Iris pigment epithelial cell (primary cell): ENCODE measurements at places on chromosomes 4 and X.
A peak's percentile ranks its signal among the peaks of the same experiment; 100 is the strongest.

DNA sequence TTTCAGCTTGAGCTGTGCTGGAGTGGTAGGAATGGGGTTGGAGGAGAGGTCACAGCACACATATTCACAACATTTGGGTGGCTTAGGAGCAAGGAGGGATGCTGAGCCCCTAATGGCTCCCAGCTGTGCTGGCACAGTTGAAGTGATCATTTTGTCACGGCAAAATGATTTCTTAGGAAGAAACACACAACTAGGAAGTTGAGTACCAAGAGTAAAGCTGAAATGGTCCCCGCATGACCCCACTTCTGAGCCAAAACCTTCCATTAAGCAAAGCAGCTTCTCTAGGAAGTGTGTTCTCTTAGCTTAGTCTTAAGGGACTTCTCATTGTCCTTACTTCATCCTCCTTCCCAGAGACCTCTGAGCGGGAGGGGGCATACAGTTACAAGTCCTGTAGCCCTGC, 12.6 kb downstream of the CAPN6 start:
- DNase-seq: no peak

DNA sequence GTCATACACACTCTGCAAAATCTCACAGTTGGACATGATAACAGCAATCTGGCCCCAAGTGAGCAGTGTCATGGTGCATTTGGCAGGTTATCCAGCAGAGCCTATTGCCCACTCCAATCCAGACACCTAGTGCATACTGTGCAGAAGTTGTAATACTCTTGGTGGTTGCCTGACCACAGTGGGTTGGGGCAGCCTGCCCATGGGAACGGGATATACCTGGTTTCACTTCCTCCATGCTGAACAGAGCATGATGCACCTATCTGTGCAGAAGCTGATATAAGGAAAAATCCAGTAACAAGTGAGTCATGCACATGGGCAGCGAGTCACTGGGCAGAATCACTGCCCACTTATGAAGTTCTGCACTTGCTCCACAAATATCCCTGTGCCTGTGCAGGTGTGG, 105.3 kb upstream of the IGSF1 start:
- DNase-seq: no peak

GRCh38 chrX:73448379-73448778, 1.5 kb downstream of the CDX4 start:
- no peak for DNase-seq

DNA sequence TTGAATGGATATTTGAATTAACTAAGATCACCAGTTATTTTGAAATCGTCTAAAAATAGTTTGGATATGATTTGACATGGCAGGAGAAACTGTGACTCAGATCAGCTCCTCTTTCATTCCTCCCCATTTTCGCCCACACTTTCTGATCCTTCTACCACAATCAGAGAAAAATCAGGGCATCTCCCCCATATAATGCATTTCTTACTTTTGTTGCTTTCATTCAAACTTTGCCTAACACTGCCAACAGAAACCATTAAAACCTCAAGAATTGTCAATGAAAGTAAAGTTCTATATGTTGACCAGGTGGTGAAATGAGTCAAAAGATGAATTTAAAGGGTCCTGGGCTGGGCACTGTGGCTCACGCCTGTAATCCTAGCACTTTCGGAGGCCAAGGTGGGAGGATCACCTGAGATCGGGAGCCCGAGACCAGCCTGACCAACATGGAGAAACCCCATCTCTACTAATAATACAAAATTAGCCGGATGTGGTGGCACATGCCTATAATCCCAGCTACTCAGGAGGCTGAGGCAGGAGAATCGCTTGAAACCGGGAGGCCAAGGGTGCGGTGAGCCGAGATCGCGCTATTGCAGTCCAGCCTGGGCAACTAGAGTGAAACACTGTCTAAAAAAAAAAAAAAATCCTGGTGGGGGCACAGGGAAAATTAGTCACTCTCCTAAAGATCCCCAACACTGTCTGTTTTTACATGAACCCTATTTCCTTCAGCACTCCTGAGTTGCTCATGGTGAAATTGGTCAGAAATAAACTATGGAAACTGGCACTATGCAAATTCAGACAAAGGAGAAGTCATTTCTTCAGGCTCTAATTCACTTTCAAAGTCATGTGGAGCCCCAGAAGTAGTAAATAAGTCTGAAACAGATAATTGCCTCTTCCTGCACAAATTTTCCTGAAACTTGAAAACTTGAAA, 122.8 kb upstream of the NOCT start:
- peak; percentile 57 for DNase-seq

DNA sequence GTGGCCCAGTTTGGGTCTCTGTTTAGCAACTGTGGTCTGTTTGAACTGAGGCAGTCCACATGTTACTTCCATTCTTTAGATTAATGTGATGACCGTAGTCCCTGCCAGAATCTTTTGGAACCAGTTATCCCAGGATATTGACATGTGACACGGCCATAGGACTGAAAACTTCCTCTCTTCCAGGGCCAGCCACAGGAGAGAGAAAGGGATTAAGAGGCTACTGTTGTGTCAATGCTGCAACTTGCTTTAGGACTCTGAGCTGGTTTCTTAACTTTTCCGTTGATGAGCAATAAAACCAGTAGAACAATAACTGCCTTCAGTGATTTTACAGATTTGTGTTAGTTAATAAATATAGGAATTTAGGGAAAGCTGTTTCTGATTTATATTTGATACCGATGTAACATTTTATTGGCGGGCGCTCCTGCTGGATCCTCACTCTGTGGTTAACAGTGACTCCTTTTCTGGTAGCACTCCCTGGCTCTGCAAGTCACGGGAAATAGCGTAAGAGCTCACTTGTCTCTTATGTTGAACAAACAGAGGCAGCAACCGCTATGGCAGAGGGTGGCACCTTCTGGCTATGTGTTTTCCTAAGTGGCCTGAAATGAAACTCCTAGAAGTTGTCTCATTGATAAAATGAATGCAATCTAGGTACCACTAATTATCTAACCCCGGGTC, 2.5 kb downstream of the TENM3 start:
- peak; percentile 36 for DNase-seq

DNA sequence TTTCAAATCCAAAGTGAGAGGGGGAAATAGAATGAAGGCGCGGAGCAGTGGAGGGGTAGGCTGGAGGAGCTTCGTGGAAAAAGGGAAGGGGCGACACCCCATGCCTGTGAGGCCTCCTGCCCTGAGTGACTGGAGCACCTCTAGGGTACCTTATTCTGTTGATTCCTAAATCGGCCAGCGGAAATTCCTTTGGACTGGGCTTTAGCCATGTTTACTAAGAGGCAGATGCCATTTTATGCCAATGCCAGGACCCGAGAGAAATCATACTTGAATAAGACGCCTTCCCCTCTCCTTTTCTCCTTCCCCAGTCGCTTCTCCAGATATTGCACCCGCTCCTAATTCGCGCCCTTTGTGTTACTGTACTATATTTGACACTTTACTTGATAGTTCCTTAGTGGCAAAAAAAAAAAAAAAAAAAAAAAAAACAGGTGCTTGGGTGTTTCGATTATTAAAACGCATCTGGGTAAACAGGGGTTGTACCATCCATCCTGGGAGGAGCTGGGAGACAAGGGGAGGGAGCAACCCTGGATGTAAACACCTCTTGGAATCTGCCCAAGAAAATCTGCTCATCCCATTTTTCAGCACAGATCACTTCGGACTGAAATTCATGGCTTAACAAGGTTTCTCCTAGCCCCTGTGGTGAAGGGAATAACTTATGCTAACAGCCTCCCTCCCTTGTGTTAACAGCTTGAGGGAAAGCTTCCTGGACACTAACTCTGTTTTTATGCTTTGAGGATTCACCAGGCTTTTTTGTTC, 1.5 kb downstream of the BMP3 start:
- no peak for DNase-seq

DNA sequence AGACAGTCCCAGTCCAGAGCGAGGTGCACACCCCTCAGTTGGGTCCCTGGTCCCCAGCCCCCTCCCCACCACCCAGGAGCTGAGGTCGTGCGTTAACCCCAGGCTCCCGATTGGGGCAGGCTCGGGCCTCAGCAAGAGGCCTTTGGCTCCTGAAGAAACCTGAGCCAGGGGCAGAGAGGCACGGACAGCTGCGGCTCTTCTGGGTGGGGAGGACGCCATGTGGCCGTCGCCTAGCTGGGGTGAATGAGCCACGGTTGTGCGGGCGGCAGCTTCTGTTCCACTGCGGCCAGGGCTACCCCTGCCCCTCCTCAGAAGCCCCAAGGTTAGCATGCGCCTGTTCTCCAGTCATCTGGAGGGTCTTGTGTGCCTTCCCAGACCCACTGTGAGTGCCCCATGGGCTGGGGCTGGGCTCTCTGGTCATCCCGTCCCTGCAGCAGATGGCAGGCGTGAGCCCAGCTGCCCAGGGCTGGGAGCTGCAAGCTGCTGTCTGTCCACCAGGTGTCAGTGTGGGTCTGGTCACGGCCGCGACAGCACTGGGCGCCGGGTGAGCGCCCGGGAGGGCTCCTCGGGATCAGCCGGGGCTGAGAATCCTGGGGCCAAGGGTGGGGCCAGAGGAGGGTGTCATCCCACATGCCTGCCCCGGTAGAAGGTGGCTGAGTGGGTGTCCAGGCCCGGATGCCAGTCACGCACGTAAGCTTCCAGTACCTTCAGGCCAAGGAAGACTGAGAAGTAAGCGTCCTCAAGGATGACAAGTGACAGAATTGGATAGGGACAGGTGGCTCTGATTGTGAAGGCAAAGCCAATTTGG, 21.9 kb downstream of the ATP2B3 start:
- peak; percentile 52 for DNase-seq

GRCh38 chrX:47179928-47180255, 13.7 kb upstream of the UBA1 start:
- no peak for DNase-seq

GRCh38 chr4:86152454-86152853, 207.4 kb downstream of the MAPK10 start:
- DNase-seq: no peak

- peak; percentile 22 for DNase-seq
These were observed 60.6 kb upstream of the SPANXN2 start for GRCh38 chrX:143781103-143781502.

- DNase-seq: peak; percentile 26
These were observed 31.2 kb upstream of the MCF2 start for GRCh38 chrX:139739138-139739537.

GRCh38 chrX:633043-633984, 2.7 kb downstream of the SHOX start:
- no peak for DNase-seq

DNA sequence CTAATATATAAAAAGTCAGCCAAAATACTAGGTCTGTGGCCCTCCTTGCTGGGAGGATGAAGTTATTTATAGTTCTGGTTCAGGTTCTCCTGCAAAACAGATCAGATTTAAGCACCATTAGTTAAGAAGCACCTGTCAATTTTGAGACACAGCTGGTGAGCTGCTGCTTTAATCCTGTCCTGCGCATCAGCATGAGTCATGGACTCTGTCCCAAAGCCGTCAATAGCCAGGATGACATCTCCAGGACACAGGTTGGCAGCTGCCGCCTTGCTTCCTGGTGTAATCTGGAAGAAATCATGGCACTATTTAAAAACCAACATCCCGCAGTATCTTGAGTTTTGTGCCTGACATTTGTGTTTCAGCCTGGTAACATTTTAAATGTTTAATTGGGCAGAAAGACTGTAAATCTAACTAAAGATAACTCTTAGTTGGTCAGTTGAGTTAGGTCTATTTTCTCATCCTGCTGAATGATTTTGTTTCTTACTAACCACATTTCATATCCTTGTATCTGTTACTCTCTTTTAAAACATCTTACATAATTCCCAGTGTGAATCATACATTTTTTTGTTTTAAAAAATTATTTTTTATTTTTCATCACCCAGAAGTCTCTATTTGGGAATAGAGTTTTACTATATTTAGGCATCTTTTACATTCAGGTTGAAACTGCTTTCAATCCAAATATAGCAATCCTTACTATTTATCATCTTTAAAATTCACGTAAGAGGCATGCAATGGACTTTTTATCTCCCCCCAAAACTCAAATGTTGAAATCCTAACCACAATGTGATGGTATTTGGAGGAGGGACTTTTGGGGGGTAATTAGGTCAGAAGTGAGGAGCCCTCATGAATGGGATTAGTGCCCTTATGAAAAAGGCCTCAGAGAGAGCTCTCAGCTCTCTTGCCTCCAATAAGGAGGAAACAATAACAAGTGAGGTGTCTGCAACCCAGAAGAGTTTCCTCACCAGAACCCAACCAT, 10.1 kb downstream of the PDLIM3 start:
- peak; percentile 56 for DNase-seq

DNA sequence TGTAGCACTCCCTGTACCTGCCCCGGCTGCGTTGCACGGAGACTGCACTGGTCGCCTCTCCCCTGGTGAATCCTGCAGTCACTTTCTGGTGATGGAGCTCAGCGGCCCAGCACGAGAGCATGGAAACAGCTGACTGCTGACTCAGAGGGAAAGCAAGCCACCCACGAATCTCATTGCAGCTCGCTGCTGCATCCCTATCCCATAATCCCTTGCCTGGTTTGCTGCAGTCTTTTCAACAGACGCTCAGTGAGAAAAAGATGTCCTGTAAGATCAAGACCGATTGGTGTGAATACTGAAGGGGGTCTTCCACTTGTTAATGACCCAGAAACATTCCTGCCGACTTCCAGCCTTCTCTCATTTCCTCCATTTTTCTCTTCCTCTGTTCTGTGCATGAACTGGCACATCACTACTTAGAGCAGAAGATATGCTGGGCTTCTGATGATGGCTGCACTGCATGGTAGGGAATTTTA, 52.9 kb downstream of the TRIM2 start:
- DNase-seq: peak; percentile 81

GRCh38 chrX:94053575-94053974, 379.6 kb downstream of the FAM133A start:
- peak; percentile 4 for DNase-seq

- peak; percentile 30 for DNase-seq
These were observed 13.5 kb downstream of the EMCN start for GRCh38 chr4:100504086-100504874.

GRCh38 chr4:76767983-76768382, 130.0 kb downstream of the SOWAHB start:
- peak; percentile 32 for DNase-seq

DNA sequence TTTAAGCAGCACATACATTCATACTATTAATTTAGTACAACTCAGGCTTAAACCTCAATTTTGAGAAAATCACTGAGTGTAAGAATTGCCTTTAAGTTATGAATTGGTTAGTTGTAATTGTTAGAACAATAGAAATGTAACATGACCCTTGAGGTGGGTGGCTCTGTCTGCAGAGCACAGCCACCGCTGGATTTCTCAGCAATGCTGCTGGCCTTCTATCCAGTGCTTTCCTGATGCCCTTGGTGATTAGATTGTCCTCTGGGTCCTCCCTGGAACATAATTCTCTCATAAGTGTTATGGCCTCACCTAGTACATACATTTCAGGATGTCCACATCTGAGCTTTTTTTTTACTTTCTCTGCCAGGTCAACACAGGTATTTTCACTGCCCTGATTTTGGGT, 213.2 kb downstream of the SLC7A11 start:
- no peak for DNase-seq

DNA sequence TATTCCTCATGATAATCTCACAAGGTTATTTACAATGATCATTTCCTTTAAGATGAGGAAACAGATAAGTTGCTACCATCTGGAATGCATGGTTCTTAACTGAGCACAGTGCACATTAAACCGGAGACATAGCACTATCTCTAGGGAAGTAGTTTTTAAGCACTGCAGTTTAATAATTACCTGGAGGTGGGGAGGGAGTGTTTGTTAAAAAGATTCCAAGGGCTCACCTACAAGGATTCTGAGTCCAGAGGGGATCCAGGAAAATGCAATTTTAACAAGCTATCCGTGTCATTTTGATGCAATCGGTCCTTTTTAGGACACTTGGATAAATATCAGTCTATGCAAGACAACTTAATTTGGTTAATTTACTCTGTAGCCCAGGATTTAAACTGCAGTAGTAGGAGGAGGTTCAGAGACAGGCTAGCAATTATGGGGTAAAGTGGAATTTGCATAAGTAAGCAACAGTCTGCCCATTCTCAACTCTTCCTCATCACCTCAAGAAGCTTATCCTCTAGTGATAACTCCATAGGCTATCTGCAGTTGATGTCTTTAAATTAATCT, 2.8 kb upstream of the PDLIM5 start:
- DNase-seq: no peak
